Body of pancreas (tissue), 4 donors: ENCODE measurements at places on chromosomes 11 and 22. TPM values are rescaled to one million over a fixed set of nuclear protein-coding genes. Genes with fewer than 3 reads are reported as not detected.
A peak's percentile ranks its signal among the peaks of the same experiment; 100 is the strongest.

DNA sequence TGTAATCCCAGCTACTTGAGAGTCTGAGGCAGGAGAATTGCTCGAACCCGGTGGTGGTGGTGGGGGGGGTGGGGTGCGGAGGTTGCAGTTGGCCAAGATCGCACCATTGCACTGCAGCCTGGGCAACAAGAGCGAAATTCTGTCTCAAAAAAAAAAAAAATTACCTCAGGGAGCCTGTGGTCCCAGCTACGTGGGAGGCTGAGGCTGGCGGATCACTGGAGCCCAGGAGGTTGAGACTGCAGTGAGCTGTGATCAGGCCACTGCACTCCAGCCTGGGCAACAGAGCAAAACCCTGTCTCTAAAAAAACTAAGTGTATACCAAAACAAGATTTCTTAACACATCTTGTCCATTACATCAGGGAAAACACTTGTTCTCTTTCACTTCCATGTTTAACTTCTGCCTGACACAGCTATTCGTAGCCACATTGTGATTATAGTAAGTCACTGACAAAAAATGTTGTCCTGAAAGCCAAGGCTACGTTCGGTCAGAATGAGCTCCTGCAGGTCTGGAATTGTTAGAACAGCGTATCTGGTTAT lies 1.4 kb downstream of the TMEM80 start:
- peaks cover 38% of the 10 kb centered on the region for H3K4me1 ChIP-seq
- no peak overlapping the region for H3K4me3 ChIP-seq
- peak overlapping the region; percentile 5 for H3K27ac ChIP-seq
- no peaks in the 10 kb centered on the region for H3K36me3 ChIP-seq
- peak; percentile 67 for DNase-seq
- no peaks in the 10 kb centered on the region for H3K27me3 ChIP-seq

DNA sequence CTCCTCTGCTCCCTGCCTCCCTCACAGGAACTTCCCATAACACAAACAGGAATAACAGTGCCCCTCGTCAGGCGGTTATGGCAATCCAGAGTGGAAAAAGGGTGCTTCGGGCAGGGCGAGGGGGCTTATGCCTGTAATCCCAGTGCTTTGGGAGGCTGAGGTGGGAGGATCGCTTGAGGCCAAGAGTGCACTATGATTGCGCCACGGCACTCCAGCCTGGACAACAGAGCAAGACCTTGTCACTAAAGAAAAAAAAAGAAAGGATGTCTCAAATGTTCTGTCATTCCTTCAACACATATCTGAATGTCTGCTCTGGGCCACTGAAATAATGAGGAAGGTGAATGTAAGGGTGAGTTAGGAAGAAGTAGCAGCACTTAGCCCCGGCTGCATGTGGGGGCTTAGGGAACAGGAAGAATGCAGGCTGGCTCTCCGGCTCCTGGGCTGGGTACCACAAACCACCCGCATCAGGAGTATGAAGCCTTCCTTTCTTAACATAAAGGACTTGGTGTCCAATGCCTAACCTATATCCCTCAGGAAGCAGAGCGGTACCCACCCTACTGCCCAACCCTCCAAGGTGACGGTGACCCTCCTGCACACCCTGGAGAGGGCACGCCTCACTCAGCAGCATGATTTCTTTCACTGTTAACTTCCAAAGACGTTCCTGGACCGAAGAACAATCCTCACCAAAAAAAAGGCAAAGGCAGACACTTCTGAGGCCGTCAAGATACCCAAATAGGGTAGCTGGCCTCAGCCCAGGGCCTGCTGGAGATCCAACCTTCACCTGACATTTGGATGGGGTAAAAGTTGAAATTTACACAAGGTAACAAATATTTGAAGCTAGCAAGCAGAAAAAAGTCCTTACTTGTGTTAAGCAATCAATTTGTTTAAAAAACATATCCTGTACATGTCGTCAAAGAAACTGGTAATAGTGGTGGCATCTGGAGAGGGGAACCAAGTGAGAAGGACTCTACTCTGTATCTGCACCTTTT lies 3.8 kb downstream of the CPT1A start:
- peaks cover 75% of the 10 kb centered on the region for H3K4me1 ChIP-seq
- H3K27me3 ChIP-seq: no peaks in the 10 kb centered on the region
- no peaks in the 10 kb centered on the region for H3K36me3 ChIP-seq
- DNase-seq: no peak
- no peak overlapping the region for H3K4me3 ChIP-seq
- H3K27ac ChIP-seq: peak overlapping the region; percentile 94

GRCh38 chr22:38628444-38628843 lies 27.7 kb downstream of the FAM227A start:
- no peak for DNase-seq
- no peaks in the 10 kb centered on the region for H3K27me3 ChIP-seq
- no peak overlapping the region for H3K27ac ChIP-seq
- no peaks in the 10 kb centered on the region for H3K36me3 ChIP-seq
- H3K4me1 ChIP-seq: no peaks in the 10 kb centered on the region
- no peak overlapping the region for H3K4me3 ChIP-seq

GRCh38 chr22:41524809-41525449 lies 19.3 kb downstream of the POLR3H start:
- no peaks in the 10 kb centered on the region for H3K36me3 ChIP-seq
- H3K4me3 ChIP-seq: no peak overlapping the region
- peak overlapping the region; percentile 60 for H3K27ac ChIP-seq

DNA sequence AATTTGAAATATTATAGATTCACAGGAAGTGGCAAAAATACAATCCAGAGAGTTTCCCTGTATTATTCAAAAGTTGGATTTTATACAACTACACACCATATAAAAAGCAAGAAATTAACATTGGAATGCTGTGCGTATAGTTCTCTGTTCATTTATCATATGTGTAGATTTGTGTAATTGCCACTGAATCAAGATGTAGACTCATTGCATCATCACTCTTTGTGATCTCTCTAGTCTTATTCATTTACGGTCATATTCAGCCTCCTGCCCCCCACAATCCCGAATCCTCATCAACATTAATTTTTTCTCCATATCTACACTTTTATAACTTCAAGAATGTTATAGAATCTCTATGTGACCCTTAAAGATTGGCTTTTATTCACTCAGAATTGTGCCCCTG lies 390.6 kb upstream of the B3GAT1 start:
- no peaks in the 10 kb centered on the region for H3K27me3 ChIP-seq
- no peak overlapping the region for H3K27ac ChIP-seq
- no peak overlapping the region for H3K4me3 ChIP-seq
- H3K36me3 ChIP-seq: no peaks in the 10 kb centered on the region

DNA sequence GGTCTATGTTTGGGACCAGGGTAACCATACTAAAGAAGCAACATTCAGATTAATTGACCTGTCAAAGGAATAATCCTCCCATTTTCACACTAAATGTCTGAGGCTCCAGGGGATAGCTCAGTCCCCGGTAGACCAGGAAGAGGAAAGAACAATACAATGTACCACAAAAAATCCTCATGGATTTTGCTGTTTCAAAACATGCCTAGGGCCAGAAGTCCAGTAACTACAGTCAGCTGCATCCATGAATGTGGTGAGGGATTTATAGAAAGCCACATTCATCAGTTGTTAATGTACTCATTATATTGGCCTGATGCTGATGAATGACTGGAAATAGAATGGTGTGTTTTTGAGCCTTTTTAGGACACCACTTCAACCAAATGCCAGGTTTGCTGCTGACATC lies 6.9 kb upstream of the ETS1 start:
- no peaks in the 10 kb centered on the region for H3K27me3 ChIP-seq
- H3K27ac ChIP-seq: no peak overlapping the region
- H3K4me3 ChIP-seq: no peak overlapping the region
- DNase-seq: no peak
- H3K4me1 ChIP-seq: no peaks in the 10 kb centered on the region

GRCh38 chr22:41146573-41146972 lies 54.2 kb downstream of the EP300 start:
- H3K4me3 ChIP-seq: no peak overlapping the region
- H3K4me1 ChIP-seq: peaks cover 3% of the 10 kb centered on the region
- H3K27me3 ChIP-seq: no peaks in the 10 kb centered on the region
- H3K36me3 ChIP-seq: peaks cover 57% of the 10 kb centered on the region

GRCh38 chr11:72783144-72783905 lies 10.5 kb downstream of the STARD10 start:
- H3K36me3 ChIP-seq: no peaks in the 10 kb centered on the region
- H3K4me3 ChIP-seq: no peak overlapping the region
- H3K4me1 ChIP-seq: peaks cover 61% of the 10 kb centered on the region
- no peak for DNase-seq
- H3K27ac ChIP-seq: no peak overlapping the region

GRCh38 chr11:67054836-67055523 lies 1.7 kb upstream of the RHOD start:
- H3K27ac ChIP-seq: peak overlapping the region; percentile 83
- H3K27me3 ChIP-seq: no peaks in the 10 kb centered on the region
- peak; percentile 90 for DNase-seq
- no peak overlapping the region for H3K4me3 ChIP-seq
- no peaks in the 10 kb centered on the region for H3K36me3 ChIP-seq
- H3K4me1 ChIP-seq: peaks cover 47% of the 10 kb centered on the region

DNA sequence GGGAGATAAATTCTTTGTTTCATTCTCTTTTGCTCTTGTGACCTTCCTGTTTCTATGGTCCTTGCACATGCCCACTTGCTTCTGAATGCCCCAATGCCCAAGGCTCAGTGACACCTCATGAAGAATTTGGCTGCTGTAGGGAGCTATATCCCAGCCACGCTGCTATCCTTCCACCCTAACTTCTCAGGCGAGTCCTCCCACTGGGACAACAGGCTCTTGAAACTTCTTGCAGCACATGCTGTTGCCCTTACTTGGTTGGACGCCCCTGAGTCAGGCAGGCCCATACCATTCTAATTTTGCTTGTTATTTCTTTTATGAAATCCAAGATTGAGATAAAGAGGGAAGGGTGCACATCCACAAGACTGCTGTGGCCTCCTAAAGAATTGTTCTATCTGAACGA lies 57.6 kb upstream of the BLID start:
- H3K27me3 ChIP-seq: no peaks in the 10 kb centered on the region
- H3K36me3 ChIP-seq: no peaks in the 10 kb centered on the region
- H3K4me3 ChIP-seq: no peak overlapping the region
- DNase-seq: no peak
- no peaks in the 10 kb centered on the region for H3K4me1 ChIP-seq

GRCh38 chr22:44926124-44926475 lies 83.7 kb downstream of the PHF21B start:
- H3K4me3 ChIP-seq: no peak overlapping the region
- H3K4me1 ChIP-seq: no peaks in the 10 kb centered on the region
- no peaks in the 10 kb centered on the region for H3K27me3 ChIP-seq

DNA sequence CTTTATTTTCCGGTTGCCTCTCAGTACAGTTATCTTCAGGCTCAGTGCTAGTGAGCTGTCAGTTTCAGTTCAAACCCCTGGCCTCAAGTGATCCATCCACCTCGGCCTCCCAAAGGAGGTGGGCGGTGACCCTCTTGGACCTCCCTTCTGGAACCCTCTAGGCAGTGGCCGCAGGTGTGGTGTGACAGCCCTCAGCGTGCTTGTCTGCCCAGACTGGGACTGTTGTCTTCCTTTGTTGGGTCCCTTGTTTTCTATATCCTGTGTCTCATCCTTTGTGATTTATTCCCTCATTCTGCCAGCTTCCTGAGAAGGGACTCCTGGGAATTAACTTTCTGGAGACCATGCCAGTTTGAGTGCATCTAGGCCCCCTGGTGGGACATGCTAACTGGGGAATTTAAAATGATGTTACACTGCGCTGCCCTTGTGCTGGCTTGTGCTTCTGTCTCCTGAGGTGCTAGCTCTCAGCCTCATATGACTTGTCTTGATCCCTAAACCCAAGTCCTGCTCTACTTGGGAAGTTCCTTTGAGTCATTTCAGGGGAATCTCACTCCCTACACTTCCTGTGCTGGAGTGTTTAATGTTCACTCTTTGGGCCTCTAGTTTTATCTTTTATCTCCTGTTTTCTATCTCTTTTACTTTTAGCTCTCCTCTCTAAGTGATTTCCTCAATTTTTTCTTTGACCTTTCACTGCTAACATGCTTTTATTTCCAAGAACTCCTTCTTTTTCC lies 19.4 kb downstream of the MED15 start:
- no peak overlapping the region for H3K27ac ChIP-seq
- peaks cover 27% of the 10 kb centered on the region for H3K4me1 ChIP-seq
- no peaks in the 10 kb centered on the region for H3K27me3 ChIP-seq
- H3K4me3 ChIP-seq: no peak overlapping the region
- no peaks in the 10 kb centered on the region for H3K36me3 ChIP-seq
- DNase-seq: no peak

DNA sequence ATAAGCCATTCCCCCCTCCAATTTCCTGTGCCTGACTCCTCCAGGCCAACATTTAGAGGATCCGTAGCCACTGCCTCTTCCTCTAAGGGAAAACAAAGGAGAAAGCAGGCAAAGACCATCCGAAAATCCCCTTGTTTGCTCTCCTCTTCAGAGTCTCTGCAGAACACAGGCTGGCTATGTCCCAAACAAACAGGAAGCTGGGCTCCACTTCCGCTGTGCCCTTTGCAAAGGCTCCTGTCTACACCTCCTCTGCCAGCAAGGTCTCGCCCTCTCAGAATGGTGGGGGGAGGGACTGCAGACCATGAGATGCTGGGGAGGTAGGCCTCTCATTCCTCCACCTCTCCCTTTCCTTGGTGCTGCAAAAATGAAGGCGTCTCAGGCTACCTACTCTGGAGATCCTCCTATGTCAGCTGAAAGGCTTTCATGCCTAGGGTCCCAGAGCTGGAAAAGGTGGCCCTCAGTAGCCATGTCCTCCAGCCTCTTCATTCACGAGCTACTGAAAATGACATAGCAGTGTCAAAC lies 596.2 kb downstream of the BUD13 start:
- no peaks in the 10 kb centered on the region for H3K36me3 ChIP-seq
- no peaks in the 10 kb centered on the region for H3K27me3 ChIP-seq
- H3K27ac ChIP-seq: no peak overlapping the region
- DNase-seq: no peak
- H3K4me3 ChIP-seq: no peak overlapping the region

- H3K27me3 ChIP-seq: no peaks in the 10 kb centered on the region
- H3K36me3 ChIP-seq: no peaks in the 10 kb centered on the region
- H3K4me3 ChIP-seq: no peak overlapping the region
- H3K4me1 ChIP-seq: peaks cover 17% of the 10 kb centered on the region
Measured at GRCh38 chr11:72821221-72821919, 7.2 kb downstream of the ATG16L2 start.

DNA sequence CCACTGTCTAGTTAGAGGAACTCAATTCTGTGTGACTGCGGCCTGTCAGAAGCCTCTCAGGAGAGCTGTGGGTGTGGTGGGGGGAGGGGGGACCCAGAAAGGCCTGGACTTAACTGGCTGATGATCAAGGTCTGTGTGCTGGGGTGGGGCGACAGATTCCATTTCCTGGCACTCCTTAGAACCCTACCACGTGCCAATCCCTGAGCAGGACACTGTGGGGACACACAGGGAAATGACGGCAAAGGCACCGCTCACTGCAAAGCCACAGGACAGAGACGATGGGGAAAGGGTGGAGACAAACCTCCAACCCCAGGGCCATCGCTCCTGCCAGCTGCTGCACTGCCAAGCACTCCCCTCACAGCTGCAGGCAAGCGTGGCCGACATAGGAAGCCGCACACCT lies 58.4 kb upstream of the BID start:
- peaks cover 7% of the 10 kb centered on the region for H3K36me3 ChIP-seq
- no peaks in the 10 kb centered on the region for H3K4me1 ChIP-seq
- no peak overlapping the region for H3K27ac ChIP-seq
- no peak overlapping the region for H3K4me3 ChIP-seq

- no peak overlapping the region for H3K4me3 ChIP-seq
- H3K36me3 ChIP-seq: no peaks in the 10 kb centered on the region
- no peaks in the 10 kb centered on the region for H3K27me3 ChIP-seq
- H3K4me1 ChIP-seq: no peaks in the 10 kb centered on the region
Measured at GRCh38 chr11:44928144-44928543, 22.5 kb downstream of the TP53I11 start.

SERHL2 gene
- 2.6 TPM for total RNA-seq

APOA4 gene
- total RNA-seq: not detected

TBX10 gene
- not detected for total RNA-seq

OR52H1 gene
- total RNA-seq: 0.78 TPM

BTG4 gene
- not detected for total RNA-seq

CRYBB3 gene
- total RNA-seq: not detected

RFPL3 gene
- not detected for total RNA-seq

MIOX gene
- not detected for total RNA-seq

DGCR8 gene
- 25.7 TPM for total RNA-seq
